ENCODE measurements at places on chromosomes 7 and 10.

- DNase-seq = peak; percentile 35
These were observed 84.0 kb downstream of the GSAP start for GRCh38 chr7:77331938-77332695.

DNA sequence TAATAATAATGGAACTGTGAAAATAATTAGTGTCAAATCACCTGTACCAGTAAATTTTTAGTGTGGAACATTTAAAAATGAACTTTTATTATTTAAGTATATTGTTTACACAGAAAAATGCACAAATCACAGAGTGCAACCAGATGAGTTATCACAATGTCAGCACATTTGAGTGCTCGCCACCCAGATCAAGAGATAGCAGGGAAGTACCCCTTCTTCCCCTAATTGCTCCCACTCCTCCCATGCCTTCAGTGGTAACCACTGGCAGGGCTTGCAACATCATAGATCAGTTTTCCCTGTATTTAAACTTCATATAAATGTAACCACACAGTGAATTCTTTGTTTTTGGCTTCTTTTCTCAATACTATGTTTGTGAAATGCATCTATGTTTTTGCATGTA is 7.8 kb upstream of the GPR141 start:
- no peak for DNase-seq

DNA sequence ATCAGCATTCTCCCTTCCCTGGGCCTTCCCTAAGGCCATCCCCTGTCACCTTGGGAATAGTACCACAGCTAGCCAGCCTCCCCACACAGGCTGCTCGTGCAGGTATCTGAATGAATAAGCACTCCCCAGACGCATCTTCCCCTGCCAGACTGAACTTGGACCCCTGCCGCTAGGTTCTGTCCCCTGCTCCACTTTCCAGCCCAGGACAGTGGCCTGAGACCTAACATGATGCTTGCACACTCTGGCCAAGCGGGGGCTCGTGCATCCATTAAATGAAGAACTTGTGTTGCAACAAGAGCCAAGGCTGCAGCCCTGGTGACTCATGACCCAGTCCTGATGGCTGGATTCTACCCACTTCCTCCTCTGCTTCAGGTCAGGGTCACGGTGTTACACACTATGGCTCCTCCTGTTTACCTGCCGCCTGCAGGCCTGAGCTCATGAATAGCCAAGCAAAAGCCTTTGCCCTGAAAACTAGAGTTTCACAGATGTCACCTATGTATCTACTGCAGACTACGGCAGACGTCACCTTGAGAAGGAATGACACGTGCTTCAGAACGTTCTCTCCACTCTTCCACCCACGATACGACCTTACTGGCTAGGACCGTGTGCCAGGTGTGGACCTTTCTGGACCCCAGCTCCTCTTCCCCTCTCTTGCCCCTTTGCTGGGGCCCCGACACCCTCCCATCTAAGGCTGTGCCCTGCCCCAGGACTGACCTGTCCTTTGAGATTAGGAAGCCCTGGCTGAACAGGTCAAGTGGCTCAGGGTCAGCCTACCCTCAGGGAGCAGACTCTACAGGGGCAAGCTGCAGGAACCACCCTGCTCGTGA is 6.5 kb downstream of the ASB13 start:
- no peak for DNase-seq

DNA sequence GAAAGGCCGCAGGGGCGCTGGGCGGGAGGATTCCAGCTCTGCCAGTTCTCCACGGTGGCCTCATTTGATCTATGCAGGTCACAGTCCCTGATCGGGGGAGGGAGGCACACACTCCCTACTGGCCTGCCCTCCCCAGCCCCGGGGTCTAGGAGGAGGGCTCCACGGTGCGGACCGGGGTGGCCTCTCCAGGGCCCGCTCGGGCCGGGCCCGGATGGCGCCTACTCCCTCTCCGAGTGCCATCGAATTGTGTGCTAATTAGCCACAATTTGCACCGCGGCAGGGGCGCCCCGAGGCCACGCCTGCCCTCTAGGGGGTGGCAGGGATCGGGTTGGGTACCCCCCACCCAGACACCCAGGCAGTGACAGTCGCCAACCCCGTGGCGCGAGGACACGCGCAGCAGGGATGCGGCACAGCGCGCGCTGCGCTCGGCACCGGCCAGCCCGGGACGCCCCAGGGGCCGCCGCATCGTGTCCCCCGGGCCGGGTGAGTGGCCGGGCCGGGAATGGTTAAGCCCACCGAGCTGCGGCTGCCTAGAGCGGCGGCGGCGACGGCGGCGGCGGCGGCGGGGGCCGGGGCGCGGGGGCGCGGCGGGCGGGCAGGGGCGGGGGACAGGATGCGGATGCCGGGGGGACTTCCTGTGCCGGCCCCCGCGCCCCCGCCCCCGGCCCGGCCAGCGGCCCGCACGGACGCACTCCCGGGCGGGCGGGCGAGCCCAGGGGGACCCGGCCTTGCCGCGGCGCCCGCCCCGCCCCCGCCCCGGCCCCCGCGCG is at the start of gene ZNF853:
Gene ZNF853, plus strand, starts transcription at position 658 of the 770 bp plus-strand sequence. CDS start 565 bp downstream, outside the sequence.
- DNase-seq = no peak

DNA sequence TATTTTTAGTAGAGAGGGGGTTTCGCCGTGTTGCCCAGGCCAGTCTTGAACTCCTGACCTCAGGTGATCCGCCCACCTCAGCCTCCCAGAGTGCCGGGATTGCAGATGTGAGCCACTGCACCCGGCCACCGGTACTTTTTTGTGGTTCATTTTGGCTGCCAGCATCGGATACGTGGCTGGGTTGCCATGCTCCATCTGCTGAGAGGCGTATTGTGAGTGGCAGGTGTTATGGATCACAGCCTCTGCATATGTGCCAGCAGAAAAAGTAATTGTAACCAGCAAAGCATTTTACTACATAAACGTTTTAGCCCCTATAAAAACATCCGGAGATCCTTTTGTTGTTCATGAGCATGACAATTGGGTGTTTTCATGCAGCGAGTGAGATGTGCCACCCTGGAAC is 7.1 kb downstream of the FOXK1 start:
- no peak for DNase-seq

GRCh38 chr7:111744501-111745155 is 182.3 kb upstream of the IMMP2L start:
- DNase-seq = no peak

Data from NCI-H446 treated with DMSO at 0.1 percent for 48 hours (cell line).